ENCODE measurements at places on chromosomes 16 and 17.

- DNase-seq = no peak
Measured at GRCh38 chr16:70416748-70417616, 21.9 kb downstream of the ST3GAL2 start.

GRCh38 chr17:2337544-2338314 lies 428 bp downstream of the SGSM2 start:
- peak; percentile 69 for DNase-seq

GRCh38 chr17:27635275-27635823 lies 4.4 kb downstream of the LGALS9 start:
- DNase-seq = no peak

DNA sequence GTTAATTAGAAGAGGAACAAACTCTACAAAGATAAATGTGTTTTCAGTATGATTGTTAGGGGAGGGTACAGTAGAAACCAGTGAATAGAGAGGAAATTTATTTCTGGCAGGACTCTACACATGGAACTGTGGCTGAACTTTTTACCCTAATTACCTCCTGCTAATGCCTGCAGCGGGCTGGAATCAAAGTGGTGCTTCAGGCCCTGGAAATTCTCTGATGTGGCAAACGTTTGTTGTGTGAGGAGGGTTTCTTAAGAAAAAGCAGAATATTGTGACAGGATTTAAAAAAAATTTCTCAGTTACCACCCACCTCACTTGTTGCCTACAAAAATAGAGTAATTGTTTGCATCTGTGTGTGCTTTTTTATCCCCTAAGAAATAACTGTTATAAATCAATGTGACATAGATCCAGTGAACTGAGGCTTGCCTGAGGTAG lies 154.5 kb downstream of the BCAS3 start:
- DNase-seq = no peak

DNA sequence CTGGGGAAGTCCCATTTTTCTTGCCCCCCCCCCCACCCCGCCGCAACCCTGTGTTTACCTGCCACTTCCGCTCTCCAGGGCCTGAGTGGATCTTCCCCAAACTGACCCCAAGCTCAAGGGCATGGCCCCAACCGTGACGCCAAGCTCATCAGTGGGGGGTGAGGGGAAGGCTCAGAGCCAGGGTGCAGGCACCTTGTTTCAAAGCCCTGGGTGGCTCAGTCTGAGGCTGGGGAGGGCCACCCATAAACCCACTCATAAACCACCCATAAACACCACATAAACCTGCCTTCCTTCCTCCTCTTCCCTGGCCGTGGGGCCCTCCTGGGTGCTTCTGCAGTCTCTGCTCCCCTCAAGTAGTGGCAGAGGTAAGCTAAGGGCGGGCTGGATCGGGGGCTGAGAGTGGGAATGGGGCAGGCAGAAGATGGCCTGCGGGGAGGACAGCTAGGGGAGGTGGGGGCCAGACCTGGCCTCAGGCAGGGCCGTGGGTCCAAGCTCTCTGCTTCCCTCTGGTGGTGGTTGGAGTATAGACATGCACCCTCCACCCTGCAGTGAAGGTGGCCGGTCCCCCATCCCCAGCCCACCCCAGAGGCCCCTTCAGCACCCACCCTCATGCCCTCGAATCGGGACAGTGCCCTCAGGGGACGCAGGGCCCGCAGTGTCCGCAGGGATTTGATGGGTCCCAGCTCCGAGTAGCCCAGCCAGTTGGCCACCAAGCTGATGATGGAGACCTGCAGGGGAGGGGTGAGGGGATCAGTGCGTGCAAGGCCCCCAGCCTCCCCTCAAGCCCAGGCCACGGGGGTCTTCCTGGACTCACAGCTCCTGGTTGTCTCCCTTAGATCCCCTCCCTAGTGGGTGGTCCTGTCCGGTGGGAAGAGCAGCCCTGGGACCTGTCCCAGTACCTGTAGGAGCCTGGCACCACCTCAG lies 14.6 kb upstream of the CD79B start:
- DNase-seq = peak; percentile 77

DNA sequence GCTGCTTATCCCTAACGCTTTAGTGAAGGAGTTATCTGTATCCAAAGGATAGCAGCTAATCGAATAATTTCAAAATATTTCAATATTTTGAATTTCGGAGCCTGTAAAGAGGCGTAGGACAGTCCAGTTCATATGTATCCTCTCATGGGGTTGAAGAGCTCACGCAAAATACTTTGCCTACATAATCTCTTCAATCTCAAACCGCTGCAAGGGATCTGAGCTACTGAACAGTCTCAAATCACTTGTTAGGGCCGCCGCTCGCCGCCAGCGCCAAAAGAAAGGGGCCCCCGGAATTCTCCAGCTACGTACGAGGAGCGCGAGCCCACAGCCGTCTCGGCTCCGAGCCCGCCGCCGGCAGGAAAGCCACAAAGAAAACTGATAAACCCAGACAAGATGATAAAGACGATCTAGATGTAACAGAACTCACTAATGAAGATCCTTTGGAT lies 601 bp upstream of the RFWD3 start:
- peak; percentile 58 for DNase-seq

DNA sequence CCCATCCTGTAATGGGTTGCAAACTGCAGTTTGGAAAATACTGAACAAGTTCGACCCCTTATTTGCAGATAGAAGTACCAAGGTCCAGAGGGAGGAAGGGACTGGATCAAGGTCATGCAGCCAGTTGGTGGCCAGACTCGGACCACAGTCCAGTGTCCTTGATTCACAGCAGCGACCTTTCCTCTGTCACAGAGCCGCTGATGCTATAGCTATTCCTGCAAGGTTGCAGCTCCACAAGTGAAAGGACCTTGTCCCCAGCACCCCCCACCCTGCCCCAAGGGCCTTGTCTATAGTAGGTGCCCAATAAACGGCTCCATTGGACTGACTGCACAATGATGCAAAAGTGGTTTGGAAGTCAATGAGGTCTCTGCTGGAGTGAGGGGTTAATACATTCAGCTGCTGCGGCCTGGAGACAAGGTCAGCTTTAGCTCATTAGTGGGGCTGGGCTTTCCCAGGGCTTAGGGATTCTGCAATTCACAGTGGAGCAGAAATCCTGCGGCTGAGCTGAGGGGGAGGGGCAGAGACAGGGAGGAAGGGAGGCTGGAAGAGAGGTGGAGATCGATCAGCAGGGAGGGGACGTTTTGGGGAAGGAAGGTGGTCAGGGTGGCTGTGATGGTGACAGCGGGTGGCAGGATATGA lies 13.4 kb upstream of the CRHR1 start:
- no peak for DNase-seq

DNA sequence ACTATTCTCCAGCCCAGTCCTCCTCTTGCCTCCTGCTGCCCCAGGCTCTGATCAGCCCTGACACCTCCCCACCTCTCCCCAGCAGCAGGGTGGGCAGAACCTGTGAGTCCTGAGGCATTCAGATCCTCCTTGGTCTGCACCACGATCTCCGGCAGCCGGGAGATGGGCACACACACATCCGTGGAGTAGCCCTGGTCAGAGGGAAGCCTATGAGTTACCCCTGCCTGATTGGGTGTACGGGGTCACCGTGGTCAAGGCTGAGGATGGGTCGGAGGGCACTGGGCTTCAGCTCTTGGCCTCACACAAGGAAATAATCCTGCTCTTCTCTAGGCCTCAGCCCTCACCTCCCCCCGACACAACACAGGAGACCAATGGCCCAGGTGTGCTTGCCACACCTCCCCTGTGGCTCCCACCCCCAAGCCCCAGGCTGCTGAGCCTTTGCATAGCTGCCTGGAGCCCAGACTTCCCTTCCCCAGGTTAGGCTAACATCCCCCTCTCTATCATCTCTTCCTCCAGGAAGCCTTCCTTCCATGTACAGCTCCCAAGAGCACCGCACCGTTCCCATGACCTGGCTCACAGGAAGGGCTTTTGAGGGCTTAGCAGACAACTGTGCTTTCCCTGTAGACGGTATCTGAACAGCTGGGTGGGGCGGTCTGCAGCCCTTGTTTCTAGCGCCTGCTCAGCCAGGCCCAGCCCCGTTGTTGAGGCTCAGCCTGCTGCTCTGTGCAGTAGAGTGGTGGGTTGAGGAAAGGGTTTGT lies 3.7 kb downstream of the LDHD start:
- DNase-seq = no peak

- DNase-seq = no peak
Measured at GRCh38 chr17:7215136-7215638, 4.4 kb downstream of the DLG4 start.

GRCh38 chr17:77316191-77316641 lies 175.4 kb downstream of the SEC14L1 start:
- no peak for DNase-seq

DNA sequence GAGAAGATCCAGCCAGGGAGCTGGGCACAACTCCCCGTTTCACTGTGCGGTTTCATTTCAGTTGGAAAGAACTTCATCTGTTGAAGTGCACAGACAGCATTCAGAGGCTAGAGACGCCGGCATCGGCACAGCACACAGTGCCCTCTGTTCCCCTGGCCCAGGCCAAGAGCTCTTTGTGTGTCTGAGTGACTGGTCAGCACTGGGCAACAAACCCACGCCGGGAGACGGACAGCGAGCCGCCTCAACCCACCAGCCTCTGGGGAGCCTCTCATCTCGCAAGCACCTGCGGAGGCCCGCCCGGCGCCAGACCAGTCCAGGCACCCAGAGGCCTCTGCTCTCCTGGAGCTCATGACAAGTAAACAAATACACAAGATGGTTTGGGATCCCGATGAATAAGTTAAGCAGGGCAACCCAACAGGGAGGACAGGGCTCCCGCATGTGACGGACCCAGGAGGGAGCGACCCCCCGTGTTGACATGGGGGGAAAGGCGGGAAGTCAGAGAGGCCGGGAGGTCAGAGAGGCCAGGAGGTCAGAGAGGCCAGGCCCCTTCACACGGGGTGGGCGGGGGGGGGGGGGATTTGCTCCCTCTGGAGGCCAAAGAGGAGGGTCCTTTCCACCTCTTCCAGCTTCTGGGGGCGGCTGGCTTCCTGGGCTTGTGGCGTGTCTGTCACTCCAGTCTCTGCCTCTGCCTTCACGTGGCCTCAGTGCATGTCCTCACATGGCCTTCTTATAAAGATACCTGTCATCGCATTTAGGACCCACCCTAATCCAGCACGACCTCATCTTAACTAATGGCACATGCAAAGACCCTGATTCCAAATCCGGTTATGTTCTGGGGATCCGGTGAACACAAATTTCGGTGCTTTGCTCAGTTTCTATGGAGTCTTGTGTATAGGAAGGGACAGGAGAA lies 25.8 kb upstream of the KLHDC4 start:
- no peak for DNase-seq

GRCh38 chr17:39627712-39628516 lies 1.2 kb downstream of the PPP1R1B start:
- no peak for DNase-seq

DNA sequence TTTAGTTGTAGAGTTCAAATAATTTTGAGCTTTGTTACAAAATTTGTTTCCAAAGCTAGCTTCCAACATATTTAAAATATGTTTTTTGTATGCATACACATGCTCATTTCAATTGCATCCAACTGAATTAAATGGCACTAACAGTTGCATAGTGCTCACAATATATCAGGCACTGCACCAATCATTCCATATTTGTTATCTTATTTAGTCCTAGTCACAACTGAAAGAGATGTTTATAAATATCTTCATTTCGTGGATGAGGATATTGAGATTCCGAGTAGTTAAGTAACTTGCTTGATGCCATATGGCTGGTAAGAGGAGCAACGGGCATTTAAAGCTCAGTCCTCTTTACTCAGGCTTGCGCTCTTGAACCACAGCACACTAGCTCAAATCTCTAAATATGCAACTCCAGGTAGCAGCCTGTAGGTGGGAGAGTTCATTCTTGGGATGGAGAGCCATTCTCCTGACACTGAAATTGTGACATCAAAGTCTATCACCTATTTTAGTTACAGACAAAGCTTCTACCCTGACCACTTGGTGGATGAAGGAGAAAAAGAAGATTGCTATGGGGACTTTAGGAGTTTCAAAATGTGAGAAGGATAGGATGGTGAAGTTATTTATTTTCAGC lies 118.0 kb upstream of the CA10 start:
- DNase-seq = no peak

- peak; percentile 38 for DNase-seq
Measured at GRCh38 chr17:40553694-40554534, 11.4 kb downstream of the CCR7 start.

DNA sequence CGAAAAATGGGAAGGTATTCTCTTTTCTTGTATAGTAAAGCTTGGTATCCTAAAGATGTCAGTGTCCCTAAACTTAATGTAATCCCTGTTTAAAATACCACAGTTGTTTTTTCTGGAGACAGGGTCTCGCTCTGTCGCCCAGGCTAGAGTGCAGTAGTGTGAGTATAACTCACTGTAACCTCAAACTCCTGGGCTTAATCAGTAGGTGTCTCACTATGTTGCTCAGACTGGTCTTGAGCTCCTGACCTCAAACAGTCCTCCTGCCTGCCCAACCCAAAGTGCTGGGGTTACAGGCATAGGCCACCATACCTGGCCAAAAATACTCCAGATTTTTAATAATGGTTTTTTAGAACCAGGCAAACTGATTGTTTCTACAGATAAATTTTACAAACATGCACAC lies 8.2 kb downstream of the DCAF7 start:
- no peak for DNase-seq

DNA sequence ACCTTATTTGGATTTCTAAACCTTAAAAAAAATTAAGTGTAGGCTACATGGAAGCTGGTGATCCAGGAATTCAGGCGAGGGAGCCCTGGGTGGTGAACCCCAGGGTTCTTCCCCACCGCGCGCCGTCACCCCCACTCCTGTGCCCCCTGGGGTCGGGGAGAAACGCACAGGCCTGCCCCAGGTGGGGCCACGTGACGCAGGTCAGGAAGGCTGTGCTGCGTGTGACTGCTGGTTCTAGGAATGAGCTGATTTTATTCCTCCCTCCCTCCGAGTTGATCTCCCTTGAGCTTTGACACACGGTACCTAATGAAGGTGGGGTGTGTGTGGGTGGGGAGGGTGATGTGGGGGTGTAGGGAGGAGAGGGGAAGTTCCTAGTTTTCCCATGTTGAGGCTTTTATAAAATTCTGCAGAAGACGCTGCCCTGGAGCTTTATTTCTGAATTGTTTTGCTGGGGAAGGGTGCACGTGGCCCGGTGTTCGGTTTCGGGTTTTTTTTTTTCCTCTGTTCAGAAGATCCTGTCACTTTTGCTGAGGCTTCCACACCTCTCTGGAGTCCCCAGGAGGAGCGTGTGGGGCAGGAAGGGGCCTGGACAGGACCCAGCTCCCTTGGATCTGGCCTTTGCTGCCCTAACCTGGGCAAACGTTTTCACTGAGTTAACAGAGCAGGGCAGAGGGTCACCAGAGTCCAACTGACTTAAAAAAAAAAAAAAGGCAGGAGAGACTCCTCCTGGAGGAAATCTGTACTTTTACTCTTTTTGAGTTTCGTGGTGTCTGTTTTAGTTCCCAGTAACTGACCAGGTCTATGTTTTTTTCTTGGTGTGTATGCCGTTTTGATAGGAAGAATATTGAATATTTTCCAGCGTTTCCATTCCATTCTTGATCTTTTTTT lies 55.8 kb upstream of the GSE1 start:
- peak; percentile 67 for DNase-seq

- no peak for DNase-seq
Measured at GRCh38 chr16:56631832-56632155, 665 bp upstream of the MT1M start.

DNA sequence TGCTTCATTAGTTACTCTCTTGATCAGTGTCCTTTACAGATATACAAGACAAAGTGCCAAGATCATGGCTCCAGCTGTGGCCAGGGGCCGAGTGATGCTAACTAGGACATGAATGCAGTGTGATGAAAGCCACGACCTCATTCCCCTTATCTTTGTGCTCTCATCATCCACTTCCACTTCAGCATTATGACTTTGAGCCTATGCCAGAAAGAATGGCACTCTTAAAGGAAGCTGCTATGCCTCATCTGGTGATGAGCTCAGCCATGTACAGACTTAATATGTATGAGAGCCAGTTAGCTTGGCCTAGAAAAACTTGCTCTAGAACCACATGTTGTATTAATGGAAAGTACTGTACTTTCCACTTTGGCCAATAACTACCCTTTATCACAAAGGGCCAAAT lies 179.1 kb downstream of the TOX3 start:
- no peak for DNase-seq

Data from activated CD4-positive, alpha-beta memory T cell treated with anti-CD3 and anti-CD28 coated beads for 36 hours (primary cell).